ENCODE measurements at places on chromosomes 5 and 9. TPM values are rescaled to one million over a fixed set of nuclear protein-coding genes. Genes with fewer than 3 reads are reported as not detected.

DNA sequence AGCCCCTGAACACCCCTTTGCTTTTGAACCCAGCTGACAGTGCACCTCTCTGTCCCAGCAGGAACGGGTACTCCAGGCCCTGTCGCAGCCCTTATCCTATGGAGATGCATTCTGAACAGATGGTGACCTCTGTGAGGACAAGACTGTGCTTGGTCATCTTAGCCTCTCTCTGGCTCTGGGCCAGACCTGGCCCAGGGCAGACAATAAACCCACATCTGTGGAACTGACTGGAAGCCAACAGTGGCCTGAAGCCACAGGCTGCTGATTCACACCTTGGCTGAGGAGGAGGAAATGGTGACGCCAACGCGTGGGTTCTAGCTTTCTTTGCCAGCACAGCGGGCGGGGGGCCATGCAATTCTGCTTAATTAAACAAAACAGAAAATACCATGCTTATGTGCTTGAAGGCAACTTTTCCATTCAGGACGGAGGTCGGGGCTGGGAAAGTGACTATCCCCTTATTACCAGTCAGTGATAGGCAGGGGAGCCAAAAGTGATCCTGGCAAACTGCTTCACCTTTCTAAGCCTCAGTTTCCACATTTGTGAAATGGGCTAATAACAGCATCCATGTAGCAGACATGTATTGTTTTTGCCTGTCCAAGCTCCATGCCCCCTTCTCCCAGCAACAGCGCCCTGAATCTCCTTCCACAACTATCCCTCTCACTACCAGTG lies 10.8 kb downstream of the SH3PXD2B start:
- peak; percentile 76 for DNase-seq
- peak overlapping the region; percentile 85 for H3K27ac ChIP-seq
- no peaks in the 10 kb centered on the region for H3K36me3 ChIP-seq

GRCh38 chr5:158471535-158471924 lies 612.6 kb upstream of the CLINT1 start:
- H3K27ac ChIP-seq, result no peak overlapping the region
- H3K36me3 ChIP-seq, result no peaks in the 10 kb centered on the region
- no peaks in the 10 kb centered on the region for H3K27me3 ChIP-seq
- no peak for DNase-seq
- no peaks in the 10 kb centered on the region for H3K4me1 ChIP-seq

The PFN3 gene
- not detected for total RNA-seq

- no peak for DNase-seq
- H3K4me1 ChIP-seq, result no peaks in the 10 kb centered on the region
- H3K27ac ChIP-seq, result peak overlapping the region; percentile 65
- no peaks in the 10 kb centered on the region for H3K27me3 ChIP-seq
- no peak overlapping the region for H3K4me3 ChIP-seq
These were observed 352.5 kb downstream of the ENC1 start for GRCh38 chr5:74288038-74288437.

DNA sequence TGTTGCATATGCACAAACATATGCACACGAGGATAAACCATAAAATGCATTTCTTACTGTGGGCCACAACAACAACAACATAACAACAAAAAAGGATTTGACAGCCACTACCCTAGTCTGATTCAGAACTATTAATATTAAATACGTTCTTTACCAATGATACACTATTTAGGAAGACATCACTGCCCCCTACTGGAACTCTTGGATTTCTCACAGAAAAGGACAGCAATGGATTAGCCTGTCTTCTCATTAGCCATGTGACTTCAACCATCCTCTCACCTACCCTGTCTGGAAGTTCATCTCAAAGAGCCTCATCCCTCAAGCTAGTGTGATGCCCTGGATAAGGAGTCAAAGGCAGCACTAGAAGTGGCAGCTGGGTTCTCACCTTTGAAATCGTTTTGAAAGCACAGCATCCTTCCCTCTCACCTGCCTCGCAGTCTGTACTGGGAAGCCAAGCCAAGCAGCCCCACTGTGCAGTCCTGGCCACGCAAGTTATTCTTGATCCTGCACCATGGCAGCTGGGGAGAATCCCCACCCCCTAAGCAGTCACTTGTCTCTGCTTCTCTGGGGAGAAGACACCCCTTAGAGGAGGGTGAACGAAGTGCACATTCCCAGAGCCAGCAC lies 64.6 kb downstream of the SH3TC2 start:
- no peaks in the 10 kb centered on the region for H3K27me3 ChIP-seq
- no peak overlapping the region for H3K27ac ChIP-seq
- no peak for DNase-seq
- no peak overlapping the region for H3K4me3 ChIP-seq
- no peaks in the 10 kb centered on the region for H3K4me1 ChIP-seq

DNA sequence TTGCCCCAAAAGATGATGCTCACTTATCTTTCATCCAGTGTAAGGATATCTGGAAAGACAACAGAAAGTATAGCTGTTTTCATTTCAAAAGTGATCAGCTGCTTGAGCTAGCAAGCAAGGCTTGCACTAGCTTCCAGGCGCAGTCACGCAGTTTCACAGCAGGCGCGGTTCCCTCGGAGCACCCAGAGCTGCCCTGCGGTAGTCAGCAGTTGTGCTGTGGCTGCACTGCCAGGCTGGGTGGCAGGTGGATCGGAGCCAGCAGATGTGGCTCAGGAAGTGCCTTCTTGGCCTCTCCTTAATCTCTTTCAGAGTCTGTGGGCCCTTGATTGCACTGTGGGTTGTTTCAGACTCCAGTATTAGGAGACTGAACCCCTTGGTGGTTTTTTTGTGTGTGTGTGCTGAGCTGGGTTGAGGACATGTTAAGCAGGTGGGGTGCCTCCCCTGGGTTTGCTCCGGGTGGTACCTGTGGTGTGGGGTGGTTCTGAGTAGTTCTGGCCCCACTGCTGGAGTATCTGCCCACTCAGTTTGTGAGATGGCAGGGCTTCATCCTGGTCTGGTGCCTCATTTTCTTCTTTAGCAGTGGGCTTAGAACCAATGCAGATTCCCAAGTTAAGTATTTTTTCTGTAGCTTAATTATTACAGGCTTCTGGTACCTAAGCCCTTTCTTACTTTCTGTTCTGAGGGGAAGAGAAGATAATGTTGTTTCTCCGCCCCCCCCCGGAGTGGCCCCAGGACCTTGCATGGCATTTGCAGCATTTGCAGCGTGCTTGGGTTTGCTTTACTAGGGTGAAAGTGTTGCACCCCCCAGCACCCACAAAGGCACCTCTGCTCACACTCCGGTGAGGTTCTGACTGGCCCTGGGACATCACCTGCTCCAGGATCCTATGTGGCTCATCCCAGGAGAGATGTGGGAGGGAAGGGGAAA lies 16.4 kb downstream of the TENT4A start:
- H3K27me3 ChIP-seq, result no peaks in the 10 kb centered on the region
- no peak overlapping the region for H3K4me3 ChIP-seq
- H3K36me3 ChIP-seq, result no peaks in the 10 kb centered on the region
- no peak overlapping the region for H3K27ac ChIP-seq

- no peaks in the 10 kb centered on the region for H3K27me3 ChIP-seq
- no peaks in the 10 kb centered on the region for H3K4me1 ChIP-seq
- H3K27ac ChIP-seq, result no peak overlapping the region
- no peak for DNase-seq
- H3K36me3 ChIP-seq, result no peaks in the 10 kb centered on the region
These were observed 8.0 kb upstream of the PCA3 start for GRCh38 chr9:76756268-76756640.

The SIT1 gene
- total RNA-seq, result 1.2 TPM

DNA sequence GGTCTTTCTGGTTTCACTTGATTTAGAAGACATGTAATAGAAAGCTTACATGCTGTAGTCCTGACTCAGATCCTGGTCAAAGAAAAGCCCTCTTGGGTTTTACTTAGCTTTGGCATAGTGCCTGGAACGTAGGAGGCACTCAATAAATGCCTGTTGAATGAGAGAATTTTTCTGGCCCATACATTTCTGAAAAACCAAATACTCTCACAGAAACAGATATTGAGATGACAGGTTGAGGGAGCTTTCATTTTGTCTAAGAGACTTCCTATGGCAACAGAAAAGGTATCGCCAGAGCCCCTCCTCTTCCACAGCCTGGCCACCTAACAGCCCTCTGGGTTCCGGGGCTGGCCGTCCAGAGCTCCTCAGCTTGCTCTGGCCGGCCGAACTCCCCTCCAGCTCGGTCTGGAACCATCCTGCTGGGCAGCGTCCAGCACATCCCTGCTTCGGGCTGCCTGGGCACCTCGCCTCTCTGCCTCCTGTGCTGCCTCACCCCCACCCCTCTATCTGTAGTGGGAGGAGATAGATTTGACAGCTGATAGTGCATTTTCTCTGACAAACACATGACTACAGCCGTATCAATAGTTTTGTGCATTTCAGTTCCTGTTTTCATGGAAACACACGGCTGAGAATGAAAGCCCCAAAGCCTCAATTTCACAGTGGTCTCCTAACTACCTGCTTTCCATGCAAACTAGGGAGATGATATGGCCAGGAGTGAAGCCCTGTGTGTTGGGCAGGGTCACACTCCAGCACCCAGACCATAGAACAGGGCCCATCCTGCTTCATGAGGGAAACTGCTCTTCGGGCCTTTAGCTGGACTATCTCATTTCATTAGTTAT lies 1.1 kb downstream of the IL4 start:
- no peaks in the 10 kb centered on the region for H3K4me1 ChIP-seq
- H3K36me3 ChIP-seq, result no peaks in the 10 kb centered on the region
- H3K27me3 ChIP-seq, result no peaks in the 10 kb centered on the region
- no peak for DNase-seq
- peak overlapping the region; percentile 66 for H3K27ac ChIP-seq

DNA sequence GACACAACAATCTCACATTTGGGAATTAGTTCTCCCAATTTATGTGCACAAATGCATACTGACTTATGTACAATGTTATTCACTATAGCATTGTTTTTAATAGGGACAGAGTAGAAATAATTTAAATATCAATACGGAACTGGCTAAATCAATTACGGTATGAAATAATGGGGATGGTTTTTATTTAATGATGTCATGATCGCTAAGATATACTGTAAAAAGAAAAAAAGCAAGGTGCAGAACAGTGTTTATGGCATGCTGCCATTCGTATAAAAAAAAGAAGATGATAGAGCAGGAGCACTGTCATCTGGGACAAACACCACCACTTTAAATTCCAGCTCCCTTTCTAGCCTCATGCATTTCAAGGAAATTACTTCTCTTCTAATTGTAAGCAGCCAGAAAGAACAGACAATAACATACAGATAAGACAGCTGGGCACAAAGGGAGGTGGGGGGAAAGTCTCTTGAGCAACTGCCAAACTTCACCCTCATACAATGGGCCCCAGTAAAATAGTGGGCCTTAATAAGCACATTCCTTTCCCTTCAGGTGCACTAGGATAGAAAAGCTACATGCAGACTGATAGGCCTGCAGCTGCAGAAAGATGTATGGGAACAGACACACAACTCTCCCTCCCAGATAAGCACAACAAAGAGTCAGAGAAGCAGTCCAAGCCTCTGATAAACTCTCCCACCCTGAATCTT lies 8.4 kb downstream of the SREK1IP1 start:
- H3K27ac ChIP-seq, result no peak overlapping the region
- no peaks in the 10 kb centered on the region for H3K4me1 ChIP-seq
- H3K4me3 ChIP-seq, result no peak overlapping the region
- no peaks in the 10 kb centered on the region for H3K27me3 ChIP-seq

Data from breast epithelium (tissue), 4 donors.